ENCODE measurements at places on chromosomes 5 and 9.

DNA sequence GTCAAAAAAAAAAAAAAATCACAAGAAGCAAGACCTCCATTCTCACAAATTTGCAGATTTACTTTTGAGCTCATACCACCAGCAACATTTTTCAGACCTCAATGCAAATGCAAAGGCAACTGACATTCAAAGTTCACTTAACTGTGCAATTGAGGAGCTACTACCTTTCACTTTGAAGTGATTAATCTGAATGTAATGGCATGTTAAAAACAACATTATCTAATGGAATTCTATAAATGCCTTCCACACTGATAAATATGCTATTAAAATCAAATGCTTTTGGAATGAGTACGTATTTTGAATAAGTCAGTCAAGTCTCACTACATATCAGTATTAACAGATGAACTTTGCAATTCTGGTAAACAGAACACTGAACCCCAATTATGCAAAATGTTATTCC lies 32.3 kb downstream of the UBQLN1 start:
- DNase-seq, result no peak

DNA sequence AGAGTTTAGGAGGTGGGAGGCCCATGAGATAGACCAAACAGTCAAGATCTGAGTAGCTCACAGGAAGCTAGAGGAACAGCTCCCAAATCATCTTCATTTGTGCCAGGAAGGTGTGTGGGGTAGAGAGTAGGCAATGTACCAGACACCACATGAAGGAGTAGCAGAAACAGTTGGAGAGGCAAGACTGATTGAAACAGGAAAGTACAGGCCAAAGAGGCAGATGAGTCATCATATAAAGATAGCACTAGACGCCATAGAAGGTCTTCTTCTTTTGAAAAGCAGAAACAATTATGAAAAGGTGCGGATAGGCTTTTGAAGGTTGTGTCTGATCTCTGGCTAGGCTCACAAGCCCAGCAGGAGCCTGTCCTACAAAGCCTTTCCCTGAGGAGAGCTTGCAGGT lies 62.7 kb upstream of the PALM2AKAP2 start:
- no peak for DNase-seq

DNA sequence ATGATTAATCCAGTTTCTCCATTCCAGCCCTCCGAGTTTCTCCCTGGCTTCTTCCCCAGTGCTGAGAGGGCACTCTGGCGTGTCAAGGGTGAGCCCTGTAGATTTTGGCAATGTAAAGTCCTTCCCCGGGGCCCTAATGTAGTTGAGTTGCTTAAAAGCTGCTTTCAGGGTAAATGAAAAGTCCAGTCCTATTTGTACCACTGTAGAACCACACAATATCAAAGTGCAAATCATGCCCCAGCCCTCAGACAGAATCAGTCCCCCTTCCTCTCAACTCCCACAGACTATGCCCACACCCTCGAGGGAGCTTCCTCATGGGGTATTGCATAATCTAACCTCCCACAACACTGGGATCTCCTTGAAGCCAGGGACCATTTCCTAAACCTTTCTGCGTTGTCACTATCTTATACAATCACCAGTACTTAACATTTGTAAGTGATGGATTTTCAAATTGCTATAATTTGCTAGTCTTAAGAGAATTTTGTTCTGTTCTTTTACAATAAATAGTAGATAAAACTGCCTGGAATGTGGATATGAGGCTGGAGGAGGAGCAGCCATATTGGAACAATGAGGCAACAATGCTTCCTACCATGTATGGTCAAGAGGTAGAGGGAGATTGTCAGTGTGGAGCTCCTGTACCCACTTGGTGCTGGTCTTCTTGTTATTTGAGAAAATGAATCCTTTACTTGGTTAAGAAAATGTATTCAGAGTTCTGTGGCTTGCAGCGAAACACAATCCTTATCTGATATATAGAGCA lies 34.4 kb downstream of the ZNF366 start:
- no peak for DNase-seq

DNA sequence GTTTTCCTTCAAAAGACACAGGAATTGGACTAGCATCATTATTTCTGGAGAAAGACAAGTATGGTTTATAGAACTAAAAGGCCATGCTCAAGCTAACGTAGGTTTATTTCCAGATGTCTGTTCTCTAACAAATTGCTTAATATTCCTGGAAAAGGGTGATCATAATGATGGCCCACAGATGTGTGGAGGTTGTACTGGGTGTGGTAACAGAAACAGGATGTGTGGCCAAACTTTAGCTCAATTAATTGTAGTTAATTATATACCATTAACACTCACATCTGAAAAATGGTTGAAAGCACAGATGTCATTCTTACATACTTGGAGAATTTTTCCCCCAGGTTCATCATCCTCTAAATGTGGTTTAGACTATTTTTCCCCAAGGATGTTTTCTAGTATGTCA lies 292.7 kb upstream of the RASA1 start:
- no peak for DNase-seq

GRCh38 chr9:134644725-134645606 lies 3.4 kb downstream of the COL5A1 start:
- no peak for DNase-seq

- DNase-seq, result no peak
Observed at GRCh38 chr5:94771742-94772141, 153.3 kb downstream of the SLF1 start.

- DNase-seq, result no peak
Observed at GRCh38 chr5:163478126-163478981, 17.9 kb downstream of the HMMR start.

DNA sequence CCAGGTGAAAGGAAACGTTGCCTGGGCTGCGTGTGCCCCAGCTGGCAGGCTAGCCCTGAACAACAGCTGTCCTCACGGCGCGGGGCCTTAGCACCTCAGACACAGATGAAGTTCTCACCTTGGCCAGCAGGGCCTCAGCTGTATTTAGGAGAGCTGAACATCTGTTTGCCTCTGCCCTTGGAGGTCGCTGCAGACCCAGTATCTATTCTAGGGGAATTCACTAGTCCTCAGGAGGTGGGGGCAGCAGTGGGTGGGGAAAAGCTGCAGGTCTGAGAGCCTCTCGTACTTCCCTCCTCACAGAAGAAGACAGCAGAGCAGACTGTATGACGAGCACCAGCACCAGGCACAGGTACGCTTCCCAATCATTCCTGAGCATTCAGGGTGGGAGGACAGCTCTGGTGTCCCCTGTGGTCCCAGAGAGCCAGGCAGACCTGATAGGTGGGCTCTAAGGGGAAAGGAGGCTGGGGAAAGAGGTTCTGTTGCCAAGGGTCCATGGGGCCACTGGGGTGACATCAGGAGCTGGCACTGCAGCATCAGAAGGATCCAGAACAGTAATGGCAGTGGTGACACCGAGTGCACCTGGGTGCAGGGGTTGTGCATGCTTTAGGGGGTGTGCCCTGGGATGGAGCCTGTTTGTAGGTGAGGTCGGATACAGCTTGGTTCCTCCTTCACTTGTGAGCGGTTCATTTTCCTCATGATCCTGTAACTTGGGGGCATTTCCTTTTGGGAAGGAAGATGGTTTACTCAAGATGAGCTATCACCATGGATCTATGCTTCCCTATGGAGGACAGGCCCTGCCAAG lies 13.8 kb downstream of the CD74 start:
- DNase-seq, result no peak

GRCh38 chr9:26502311-26502710 lies 390.3 kb downstream of the CAAP1 start:
- DNase-seq, result no peak

GRCh38 chr5:54886866-54887265 lies 98.5 kb downstream of the ESM1 start:
- DNase-seq, result no peak

GRCh38 chr5:23330726-23331125 lies 176.7 kb upstream of the PRDM9 start:
- DNase-seq, result no peak

- no peak for DNase-seq
Observed at GRCh38 chr9:70438341-70438928, 24.0 kb upstream of the KLF9 start.

- DNase-seq, result no peak
Observed at GRCh38 chr9:69444021-69444420, 119.0 kb downstream of the ENTREP1 start.
